Type B pancreatic cell (in vitro differentiated cells): ENCODE measurements at places on chromosomes 12 and 14.

GRCh38 chr12:115134298-115134697 is 450.3 kb upstream of the TBX3 start:
- DNase-seq: no peak

DNA sequence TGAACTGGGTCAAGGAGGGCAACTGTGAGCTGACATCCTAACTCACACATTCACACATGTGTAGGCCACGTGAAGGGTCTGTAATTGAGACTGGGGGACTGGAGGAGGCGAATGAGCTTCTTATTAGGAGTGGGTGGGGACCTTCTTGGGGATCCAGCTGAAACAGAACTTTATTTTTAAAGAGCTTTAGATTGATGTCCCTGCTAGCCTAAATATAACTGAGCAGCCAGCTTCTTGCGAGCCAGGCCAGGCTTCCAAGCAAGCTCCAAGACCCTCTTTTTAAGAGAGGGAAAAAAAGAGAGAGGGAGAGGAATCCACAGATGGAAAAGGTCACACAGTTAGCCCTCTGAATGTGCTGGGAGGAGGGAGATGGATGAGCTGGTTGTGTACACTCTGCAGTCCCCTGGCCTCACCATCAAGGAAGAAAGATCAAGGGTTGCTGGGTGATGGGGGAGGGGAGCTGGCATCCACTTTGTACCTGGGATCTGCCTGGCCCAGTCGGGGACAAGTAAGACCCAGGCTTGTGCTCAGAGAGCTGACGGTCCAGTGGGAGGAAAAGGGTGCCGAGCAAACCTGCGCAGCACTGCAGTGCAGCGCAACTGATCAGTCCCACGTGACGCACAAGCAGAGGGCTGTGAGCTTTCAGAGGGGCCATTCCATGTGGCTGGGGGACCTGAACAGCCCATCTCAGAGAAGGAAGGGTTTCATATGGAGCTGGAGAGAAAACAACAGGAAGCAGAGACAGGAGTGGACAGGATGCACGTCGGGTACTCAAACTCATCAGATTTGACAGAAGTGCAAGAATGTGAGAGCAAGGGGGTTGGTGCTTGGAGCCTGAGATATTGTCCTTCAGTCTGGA is 154.5 kb downstream of the ZFP36L1 start:
- no peak for DNase-seq

GRCh38 chr12:51023625-51024382 is 2.4 kb downstream of the SLC11A2 start:
- no peak for DNase-seq

- no peak for DNase-seq
Measured at GRCh38 chr12:42140901-42141300, 3.8 kb downstream of the GXYLT1 start.

DNA sequence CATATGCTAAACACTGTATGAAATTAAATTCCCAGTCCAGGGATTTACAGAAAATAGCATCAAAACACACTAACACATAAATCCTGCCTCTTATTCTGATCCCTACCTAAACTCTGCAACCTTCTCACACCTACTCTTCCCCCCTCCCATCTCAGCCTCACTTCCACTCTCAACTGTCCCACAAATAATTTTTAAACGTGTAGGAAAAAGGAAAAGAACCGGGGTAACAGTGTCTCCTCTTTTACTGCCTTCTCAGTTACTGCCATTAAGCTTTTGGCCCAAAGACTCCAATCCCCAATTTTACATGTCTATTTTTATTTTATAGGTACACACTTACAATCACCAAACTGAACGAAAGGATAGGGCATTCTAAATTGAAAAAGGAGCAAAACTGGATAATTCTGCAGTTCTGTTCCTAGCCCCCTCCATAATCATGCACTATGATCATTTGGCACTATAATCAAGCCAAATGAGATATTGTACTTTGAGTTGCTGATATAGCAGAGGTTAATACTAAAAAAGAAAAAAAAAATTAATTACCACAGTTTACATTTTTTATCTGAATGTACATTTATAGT is 2.9 kb downstream of the DUSP16 start:
- no peak for DNase-seq

- no peak for DNase-seq
Measured at GRCh38 chr12:70246580-70246979, 3.3 kb downstream of the CNOT2 start.

- no peak for DNase-seq
Measured at GRCh38 chr14:82854901-82855300, 1321.2 kb upstream of the SEL1L start.

GRCh38 chr12:16583969-16584745 is 21.8 kb downstream of the LMO3 start:
- DNase-seq: no peak

- no peak for DNase-seq
Measured at GRCh38 chr12:132142679-132143335, 1.3 kb downstream of the DDX51 start.

DNA sequence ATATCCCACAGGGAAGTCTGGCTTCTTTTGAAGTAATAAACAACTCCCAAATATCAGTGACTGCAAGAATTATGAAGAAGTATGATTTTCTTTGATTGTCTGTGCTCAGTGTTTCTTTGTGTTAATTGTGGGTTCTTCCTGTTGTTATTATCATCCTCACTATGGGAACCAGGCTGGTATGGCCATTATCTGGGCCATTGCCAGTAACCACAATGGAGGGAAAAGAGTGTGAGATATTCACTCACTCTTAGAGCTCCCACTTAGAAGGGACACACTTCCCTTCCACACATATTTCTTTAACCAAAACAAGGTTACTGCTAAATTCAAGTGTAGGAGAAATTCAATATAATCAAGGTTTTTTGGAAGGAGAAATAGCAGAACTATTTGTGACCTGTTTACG is 503.7 kb downstream of the SLC6A15 start:
- DNase-seq: no peak

DNA sequence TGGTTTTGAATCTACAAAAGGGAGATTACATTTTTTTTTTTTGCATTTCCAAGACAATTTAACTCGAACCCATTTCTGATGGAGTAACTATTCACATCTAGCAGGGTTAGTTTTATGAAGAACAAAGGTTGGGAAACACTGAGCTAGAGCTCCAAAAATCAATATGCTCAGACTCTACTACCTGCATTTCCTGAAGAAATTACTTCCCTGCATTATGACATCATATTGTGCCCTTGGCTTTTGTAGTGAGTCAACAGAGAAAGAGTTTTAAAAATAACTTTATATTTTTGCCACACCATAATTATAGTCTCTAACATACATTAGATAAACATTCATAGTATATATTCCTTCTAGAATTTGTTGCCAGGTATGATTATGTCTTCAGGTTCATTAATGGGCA is 14.8 kb downstream of the GRIP1 start:
- DNase-seq: no peak

DNA sequence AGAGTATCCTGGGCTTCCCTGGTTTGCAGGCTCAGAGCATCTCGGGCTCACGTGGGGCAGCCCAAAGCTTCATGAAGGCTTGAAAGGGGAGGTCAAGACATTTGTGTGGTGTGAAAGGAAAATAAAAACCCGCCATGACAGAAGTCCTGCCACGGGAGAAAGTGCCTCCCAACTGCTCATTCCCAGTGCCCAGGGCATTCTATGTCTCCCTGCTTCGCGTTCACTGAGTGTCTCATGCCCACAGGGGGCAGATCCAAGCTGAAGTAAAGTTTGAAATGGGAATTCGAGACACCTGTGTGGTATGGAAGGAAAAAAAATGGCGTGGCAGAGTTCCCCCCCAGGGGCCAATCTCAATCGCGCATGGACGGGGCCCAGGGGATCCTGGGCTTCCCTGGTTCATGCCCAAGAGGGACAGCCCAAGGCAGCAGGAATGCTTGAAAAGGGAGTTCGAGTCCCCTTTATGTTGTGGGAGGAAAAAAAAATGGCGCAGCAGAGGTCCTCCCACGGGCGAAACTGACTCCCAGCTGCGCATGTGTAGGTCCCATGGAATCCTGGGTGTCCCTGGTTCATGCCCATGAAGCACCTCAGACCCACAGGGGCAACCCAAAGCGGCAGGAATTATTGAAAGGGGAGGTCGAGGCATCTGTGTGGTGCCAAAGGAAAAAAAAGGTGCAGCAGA is 576.7 kb downstream of the ALG10 start:
- DNase-seq: peak; percentile 50

- peak; percentile 45 for DNase-seq
Measured at GRCh38 chr12:112906712-112907414, at the start of gene OAS1. TSS of gene OAS1 (plus strand) at chr12:112906962. CDS start at chr12:112907040, 78 bp downstream.

DNA sequence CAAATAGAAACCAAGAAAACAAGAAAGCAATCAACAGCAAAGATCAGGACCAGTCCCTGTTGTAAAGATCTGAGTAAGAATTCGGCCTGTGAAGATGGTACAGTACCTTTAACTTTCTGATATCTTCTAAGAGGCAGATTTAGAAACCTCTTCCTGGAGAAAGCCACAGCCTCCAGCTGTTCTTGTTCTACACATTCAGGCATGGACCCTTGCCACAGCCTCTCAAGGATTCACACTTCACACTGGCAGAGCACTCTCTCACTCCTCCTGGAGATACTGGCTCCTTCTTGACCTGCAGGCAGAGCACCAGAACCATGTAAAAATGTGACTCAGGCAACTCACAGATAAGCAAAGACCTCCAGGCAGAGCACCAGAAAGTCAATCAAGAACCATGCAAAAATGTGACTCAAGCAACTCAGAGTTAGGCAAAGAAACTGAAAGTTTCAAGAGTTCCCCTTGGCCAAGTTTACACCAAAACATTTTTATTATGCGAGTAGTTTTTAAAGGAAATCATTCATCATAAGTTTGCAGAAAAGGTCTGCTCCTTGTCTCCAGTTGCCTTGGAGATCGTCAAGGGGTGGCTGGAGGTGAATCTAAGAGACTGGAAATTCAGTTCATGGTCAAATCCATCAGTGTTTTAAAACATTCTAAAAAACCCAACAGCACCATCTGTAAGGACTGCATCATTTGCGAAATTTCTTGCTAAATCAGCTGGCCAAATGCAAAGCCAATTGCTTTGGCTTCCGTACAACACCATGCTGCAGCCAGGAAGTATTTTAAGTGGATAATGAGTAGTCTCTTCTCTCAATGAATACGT is 119.3 kb upstream of the MDM1 start:
- no peak for DNase-seq

DNA sequence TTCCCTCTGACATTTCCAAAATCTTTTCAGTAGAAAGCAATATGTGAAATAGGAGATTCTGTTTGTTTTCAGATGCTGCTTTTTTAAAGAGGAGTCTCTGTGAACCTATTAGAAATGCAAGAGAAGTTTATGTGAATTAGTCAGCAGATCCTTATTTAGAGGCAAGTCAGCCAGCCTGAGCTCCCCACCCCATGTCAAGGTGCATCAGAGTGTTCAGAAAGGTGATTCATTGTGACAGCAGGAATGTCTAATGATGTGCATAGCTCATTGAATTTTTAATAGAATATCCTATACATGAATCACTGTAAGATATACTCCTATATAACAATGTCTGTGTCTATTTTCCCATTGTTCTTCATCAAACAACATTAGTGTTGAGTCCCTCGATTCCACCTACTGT is 1222.4 kb upstream of the USP15 start:
- no peak for DNase-seq

- DNase-seq: no peak
Measured at GRCh38 chr12:2616763-2617162, 178.0 kb upstream of the FKBP4 start.

DNA sequence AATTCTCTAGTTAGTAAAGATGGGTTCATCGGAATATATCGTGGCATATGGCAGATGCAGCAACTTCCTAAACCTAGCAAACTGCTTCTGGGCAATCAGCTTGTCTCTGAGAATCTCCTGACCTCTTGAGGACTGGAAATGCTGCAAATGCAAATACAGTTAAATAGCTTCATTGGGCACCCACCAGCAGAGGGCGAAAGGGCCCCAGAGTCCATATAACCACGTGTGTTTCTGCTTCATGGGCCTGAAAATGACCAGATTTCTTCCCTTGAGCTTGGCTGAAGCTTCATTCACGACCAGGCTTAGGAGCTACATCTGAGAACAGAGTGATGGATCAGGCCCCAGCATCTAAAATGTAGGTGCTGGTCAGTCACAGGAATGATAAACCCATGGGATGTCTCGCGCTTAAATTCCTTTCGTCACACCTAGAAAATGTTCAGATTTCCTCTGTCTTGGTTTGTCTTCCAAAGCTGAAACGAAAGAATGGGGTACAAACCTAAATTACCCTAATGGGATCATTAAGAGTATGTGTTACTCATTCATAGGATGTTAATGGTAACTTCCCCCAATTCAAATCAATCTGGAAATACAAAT is 1482.5 kb upstream of the TMEM132C start:
- DNase-seq: no peak

- no peak for DNase-seq
Measured at GRCh38 chr14:28589792-28590191, 176.8 kb upstream of the FOXG1 start.

- DNase-seq: no peak
Measured at GRCh38 chr14:71711619-71712018, 220.6 kb upstream of the RGS6 start.

- no peak for DNase-seq
Measured at GRCh38 chr12:13981296-13981962, at the start of gene GRIN2B. TSS of gene GRIN2B (minus strand) at chr12:13981602. CDS start at chr12:13866208, 115,394 bp downstream.

- DNase-seq: no peak
Measured at GRCh38 chr12:82593901-82594396, 92.8 kb upstream of the TMTC2 start.

GRCh38 chr12:131555197-131555846 is 155.6 kb upstream of the SFSWAP start:
- DNase-seq: no peak

DNA sequence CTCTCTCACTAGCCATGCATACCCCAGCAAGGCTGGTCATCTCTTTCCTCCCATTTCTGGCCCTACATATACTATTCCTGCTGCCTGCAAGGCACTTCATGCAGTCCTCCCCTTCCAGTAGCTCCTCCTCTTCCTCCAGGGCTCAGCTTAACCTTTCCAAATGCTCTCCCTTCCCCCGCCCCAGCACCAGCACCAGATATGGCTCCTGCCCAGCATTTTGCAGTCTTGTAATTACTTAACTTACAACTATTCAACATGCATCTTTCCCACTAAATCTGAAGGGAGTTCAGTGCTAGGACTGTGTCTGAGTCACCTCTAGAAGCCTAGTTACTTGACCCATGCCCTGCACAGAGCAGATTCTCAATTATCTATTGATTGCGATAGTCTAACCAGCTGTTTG is 1.8 kb upstream of the FBXO21 start:
- DNase-seq: no peak

DNA sequence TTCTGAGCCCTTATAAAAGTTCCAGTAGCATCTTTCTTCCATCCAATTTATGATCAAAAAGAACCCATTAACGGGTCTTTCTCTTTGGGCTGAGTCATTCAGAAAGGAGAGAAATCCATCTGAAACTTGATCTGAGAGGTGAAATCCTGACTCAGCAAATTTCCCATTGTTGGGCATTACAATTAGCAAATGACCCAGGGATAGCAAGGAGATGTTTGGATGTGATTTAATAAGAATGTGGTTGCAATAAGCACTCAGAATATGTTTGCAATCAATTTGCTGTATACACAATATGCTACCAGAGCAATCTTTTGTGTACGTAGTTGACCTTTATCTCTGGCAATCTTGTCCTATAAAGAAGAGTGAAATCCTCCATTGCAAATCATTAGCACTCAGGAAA is 122.7 kb downstream of the CCDC60 start:
- DNase-seq: no peak

DNA sequence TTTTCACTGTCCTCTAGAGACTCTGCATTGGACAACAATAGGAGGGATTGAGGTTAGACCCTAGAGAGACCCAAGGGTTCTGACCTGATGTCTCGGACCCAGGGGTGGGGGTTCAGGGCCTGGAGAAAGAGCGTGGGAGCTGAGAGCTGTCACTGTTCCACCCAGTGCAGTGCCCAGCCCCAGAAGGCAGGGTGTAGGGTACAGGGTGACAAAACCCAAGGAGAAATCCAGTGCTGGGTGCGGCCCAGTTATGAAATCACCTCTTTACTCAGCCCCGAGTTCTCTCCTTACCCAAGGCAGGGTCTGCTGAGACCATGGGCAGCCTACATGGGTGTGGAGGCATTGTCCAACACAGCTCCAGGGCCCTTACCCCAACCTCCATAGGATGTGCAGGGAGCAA is 2.6 kb downstream of the AQP2 start:
- no peak for DNase-seq
